NAMALWA (cell line): ENCODE measurements at places on chromosomes 13 and 19.
A peak's percentile ranks its signal among the peaks of the same experiment; 100 is the strongest.

GRCh38 chr13:77329911-77330584 lies 3.2 kb upstream of the MYCBP2 start:
- no peak for DNase-seq

- no peak for DNase-seq
Observed at GRCh38 chr13:91278888-91279287, 68.6 kb upstream of the MIR17HG start.

DNA sequence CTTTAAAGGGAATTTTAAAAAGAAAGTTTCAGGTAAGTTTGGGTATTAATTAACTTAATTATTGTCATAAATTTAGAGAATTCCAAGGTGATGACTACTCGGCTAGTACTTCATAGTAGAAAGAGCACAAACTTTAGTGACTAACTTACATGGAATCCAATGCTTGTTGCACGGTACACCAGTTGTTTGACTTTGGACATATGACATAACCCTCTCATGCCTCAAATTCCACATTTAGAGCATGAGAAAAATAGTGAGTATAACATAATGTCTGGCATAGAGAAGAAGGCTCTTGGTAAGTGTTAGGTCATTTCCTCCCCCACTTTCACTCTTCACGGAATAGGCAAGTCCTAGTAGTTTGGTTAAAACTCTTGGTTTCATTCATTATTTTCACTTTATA lies 1249.4 kb upstream of the SLC10A2 start:
- no peak for DNase-seq

- no peak for DNase-seq
Observed at GRCh38 chr13:26653310-26653709, 95.8 kb downstream of the WASF3 start.

DNA sequence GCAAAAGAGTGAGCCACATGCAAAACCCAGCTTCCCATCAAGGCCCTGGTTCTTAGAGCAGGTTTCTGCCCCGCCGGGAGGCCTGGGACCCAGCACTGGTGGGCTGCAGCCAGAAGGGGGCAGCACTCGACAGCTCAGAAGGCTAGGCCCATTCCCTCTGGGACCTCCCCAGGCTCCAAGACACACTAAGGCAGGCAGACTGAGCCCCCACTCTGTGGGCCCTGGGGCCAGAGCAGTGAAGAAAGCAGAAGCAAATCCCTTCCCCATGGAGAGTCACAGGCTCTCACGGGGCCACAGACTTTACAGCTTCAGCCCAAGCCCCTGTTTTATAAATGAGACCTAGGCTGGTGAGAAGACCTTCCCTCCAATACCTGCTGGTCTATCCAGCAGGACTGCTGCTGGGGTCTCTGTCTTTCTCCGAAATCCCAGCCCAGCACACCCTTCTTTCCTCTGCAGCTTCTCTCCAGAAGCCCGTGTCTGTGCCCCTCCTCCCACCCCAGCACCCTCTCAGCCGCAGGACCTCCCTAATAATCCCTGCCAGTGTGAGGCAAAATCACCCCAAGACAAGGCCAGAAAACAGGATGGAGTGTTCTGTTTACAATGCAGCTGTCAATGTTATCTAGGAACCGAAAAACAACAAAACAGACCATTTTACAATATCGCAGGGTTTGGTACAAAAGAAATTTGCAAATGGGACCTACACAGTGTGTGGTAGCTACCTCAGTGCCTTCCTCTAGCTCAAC lies 109.3 kb downstream of the ABCC4 start:
- peak; percentile 86 for DNase-seq

GRCh38 chr19:35790981-35791813 lies 15.8 kb downstream of the ARHGAP33 start:
- peak; percentile 70 for DNase-seq

- DNase-seq, result peak; percentile 47
Observed at GRCh38 chr13:41231786-41232185, 31.6 kb downstream of the MTRF1 start.

DNA sequence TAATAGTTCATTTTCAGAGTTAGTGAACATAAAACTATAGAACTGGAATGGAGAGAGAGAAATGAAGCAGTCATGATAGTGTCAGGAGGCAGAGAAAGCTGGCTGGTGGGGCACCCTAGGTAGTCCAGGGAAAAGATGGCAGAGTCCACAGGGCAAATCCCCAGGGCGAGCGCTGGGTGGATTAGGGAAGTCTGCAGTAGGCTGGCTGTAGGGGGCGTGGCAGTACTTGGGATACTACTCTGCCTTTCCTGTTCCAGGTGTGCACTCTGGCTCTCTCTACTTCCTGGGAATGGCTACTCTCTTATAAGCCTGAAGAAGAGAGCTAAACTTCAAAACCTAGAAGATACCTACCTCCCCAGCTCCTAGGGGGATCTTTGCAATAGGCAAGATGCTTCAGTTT lies 232.9 kb upstream of the SLC10A2 start:
- DNase-seq, result no peak

- peak; percentile 25 for DNase-seq
Observed at GRCh38 chr13:96822895-96823294, 171.4 kb downstream of the OXGR1 start.

DNA sequence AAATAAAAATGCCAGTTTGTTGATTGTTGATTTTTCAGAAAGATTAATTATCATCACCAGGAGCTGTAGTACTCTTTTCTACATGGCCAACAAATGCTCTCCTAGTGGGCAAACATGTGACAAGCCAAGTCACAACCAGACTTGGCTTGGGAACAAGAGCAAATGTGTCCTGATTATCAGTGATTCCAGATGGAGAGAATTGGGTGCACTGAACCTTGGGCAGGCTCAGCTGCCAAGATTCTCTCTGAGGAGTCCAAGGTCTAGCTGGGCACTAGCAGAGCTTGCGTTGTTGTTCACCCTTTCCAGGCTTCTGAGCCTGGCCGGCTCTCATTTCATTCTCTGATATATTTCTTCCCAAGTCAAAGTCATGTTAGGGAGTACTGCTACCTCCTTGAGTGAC lies 27.3 kb upstream of the GPI start:
- DNase-seq, result no peak

DNA sequence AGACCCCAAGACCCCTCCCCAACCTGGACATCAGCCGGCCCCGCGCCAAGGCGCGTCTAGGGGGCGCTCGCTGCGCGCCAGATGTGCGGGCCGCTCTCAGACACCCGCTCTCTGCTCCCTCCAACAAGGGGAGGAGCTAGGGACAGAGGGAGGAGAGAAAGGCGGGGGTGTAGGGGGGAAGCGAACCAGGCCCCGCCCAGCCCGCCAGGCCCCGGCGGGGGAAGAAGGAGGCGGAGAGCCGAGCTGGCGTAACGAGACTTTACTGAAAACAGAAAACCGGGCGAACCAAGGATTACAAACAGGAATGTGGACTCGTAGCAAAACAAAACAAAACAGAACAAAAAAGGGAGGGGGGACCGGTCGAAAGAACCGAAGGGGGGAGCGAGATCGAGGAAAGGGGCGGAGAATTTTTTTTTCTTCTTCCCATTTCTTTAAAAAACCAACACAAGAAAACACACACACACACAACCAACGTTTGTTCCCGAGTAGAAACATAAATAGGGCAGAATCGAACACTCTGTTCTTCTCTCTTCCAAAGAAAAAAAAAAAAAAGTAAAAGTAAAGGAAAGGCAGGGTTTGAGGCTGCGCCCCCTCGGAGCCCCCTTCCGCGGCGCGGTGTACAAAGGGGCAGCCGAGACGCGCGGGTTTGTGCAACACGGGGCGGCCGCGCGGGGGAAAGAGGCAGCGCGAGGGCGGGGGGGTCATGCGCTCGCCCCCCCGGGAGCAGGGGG lies 1.7 kb downstream of the JUND start:
- DNase-seq, result peak; percentile 95

- DNase-seq, result peak; percentile 31
Observed at GRCh38 chr13:100675661-100676129, 1.1 kb upstream of the TMTC4 start.

- DNase-seq, result no peak
Observed at GRCh38 chr19:45901432-45901911, 941 bp downstream of the MYPOP start.

GRCh38 chr13:78650717-78651083 lies 8.3 kb downstream of the OBI1 start:
- DNase-seq, result no peak

DNA sequence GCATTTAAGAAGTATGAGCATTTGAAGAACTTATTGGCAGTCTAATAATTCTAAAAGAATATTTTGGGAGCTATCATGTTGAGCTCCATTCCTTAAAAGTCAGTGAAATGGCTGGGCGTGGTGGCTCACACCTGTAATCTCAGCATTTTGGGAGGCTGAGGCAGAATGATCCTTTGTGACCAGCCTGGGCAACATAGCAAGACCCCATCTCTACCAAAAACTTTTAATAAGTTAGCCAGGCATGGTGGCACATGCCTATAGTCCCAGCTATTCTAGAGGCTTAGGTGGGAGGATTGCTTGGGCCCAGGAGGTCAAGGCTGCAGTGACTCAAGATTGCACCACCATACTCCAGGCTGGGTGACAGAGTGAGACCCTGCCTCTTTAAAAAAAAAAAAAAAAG lies 8.0 kb downstream of the COG6 start:
- DNase-seq, result no peak

DNA sequence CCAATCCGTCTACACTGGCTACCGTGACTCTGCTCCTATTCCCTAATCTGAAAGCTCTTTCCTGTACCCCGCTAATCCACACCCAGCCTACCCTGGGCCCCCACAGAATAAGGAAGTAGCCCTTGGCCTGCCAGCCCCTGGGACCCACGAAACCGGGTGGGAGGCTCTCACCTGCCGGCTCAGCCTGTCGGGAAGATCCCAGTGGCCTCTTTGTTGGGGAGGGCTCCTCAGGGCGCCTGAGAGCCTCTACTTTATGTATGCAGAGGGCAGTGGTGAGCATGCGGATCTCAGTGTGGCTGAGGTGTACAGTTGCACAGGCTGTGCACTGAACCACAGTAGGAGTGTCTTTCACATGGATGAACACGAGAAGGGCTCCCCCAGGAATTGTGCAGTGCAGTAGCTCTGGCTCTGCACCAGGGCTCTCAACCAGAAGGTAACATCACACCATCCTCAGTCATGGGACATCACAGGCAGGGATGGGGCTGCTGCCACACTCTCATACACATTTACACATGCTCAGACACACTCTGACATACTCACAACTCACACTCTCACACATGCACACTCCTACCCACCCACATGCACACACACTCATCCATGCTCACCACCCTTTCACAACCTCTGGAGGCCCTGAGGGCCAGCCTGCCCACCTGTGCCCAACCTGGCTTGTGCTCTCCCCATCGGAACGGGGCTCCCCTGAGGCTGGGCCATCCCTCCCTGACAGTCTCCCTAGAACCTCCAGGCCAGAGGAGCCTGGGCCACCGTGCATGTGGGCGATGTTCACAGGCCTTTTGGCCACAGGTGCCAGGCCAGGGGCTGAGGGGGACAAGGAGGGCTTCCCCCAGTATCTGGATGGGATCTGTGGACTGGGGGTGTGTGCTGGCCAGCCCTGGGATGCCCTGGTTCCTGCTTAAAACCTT lies 135.0 kb downstream of the URI1 start:
- DNase-seq, result no peak

DNA sequence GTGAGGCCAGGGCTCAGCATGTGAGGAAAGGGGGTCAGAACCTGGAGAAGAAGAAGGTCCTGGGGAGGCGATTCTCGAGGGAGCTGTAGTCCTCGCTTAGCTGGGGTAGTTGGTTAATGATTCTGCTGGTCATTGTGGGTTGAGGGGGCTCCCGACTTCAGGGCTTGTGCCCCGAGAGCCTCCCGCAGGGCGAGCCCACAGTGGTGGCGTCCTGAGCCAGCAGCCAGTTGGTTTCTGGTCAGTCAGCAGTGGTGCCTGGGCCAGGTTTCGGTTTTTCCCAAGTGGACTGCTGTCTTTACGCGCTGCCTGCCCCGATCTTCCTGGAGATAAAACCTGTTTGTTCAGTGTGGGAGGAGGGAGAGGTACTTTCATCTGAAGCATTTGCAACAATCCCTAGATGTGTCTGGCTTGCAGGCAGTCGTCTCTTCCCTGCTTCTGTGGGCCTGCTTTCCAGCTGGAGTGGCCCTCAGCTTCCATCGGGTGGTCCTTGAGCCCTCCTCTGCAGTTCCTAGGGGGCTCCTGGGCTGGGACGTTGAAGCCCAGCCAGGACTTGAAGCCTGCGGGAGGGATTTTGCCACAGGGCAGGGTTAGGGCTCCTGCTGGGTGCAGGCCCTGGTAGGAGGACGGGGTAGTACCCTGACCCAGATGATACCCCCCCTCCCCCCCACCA lies 3.2 kb downstream of the PTBP1 start:
- no peak for DNase-seq

DNA sequence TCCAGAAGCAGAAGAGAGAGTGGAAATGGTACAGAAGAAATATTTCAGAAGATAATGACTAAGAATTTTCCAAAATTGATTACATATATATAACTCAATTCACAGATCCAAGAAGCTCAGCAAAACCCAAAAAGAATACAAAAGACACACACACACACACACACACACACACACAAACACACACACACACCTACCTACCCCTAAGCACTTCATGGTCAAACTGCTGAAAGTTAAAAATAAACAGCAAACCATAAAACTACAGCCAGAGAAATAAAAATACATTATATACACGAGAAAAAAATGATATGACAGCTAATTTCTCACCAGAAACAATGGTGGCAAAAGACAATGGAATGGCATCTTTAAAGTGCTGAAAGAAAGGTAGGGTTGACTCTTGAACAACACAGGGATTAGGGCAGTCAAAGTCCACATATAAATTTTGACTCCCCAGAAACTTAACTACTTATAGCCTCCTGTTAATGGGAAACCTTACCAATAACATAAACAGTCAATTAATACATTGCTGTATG lies 49.2 kb downstream of the DIAPH3 start:
- DNase-seq, result no peak

GRCh38 chr13:71854401-71854800 lies 12.6 kb downstream of the DACH1 start:
- DNase-seq, result no peak

GRCh38 chr13:26255691-26256277 lies 1.9 kb downstream of the CDK8 start:
- DNase-seq, result peak; percentile 63

GRCh38 chr13:101880581-101880980 lies 428.1 kb downstream of the ITGBL1 start:
- peak; percentile 52 for DNase-seq

DNA sequence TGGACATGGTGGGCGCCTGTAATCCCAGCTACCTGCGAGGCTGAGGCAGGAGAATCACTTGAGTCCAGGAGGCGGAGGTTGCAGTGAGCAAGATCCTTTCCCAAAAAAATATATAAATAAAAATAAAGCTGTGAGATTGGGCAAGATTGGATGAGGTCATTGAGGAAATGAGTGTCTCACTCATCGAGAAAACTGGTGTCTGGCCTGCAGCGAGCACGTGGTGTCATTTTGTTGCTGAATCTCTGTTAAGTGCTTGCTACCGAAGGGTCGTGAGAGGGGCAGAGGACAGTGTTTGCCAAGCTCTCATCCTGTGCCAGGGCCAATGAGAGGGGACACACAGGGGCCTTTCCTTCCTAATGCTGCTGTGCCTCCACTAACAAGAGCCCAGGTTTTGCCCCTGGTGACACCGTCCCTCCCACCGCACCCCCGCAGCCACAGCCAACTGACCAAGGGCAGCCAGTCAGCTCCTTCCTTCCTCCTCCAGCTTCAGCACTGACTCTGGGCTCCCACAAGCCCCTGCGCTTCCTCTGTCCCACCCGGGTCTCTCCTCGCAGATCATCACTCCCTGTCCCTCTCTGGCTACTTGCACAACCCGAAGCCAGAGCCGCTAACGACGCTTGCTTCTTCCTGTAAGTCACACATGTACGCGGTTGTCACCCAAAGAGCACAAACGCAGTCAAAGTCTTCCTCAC lies 3.2 kb downstream of the POLD1 start:
- DNase-seq, result no peak
